Fibroblast of skin of abdomen (primary cell): ENCODE measurements at places on chromosomes 16 and 17.
A peak's percentile ranks its signal among the peaks of the same experiment; 100 is the strongest.

- DNase-seq, result no peak
Measured at GRCh38 chr16:67397036-67397801, 3.9 kb upstream of the TPPP3 start.

DNA sequence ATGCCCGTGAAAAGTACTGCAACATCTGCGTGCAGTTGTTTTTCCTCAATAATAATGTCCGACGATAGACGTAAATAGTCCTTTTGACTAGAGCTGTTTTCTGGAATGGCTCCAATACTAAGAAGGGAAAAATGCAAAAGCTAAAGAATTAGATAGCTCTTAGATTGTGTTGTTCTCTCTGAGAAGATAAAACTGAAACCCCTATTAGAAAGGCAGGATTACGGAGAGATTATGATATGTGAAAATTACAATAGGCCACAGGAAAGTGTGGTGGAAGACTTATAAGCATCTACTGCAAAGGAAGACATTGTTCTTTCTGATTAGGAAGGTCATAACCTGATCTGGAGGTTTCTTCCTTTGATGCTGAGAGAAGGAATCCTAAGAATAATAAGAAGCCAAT, 33.5 kb upstream of the KCNJ16 start:
- no peak for DNase-seq

GRCh38 chr16:55592306-55592705, 25.8 kb downstream of the CAPNS2 start:
- DNase-seq, result no peak

DNA sequence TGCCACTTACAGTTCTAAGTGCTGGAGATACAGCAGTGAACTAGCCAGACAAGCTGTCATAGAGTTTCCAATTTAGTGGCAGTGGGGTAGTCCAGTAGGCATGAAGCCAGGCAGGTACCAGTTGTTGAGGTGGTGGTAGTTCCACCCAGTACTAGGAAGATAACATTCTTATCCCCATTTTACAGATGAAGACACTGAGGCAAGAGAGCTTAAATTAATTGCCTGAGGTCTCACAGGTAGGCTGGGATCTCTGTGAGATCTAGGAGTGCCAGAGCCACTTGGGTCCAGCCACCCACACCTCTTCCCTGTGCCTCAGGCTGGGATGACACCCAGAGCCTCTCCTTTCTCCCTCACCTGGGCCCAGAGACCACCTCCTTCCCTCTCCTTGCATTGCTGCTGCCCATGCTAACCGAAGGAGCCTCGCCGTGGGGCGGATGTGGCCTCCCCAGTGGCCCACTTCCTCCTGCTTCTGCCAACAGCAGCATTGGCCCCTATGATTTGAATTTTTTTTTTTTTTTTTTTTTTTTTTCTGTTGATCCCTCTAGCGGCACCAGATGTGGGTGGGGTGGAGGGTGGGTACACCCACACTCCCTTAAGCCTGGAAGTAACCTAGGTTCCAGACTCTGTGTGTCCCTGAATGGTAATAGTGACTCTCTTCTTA, 114.0 kb downstream of the PRKCB start:
- no peak for DNase-seq

GRCh38 chr16:89099905-89100304, 6.3 kb downstream of the ACSF3 start:
- no peak for DNase-seq

DNA sequence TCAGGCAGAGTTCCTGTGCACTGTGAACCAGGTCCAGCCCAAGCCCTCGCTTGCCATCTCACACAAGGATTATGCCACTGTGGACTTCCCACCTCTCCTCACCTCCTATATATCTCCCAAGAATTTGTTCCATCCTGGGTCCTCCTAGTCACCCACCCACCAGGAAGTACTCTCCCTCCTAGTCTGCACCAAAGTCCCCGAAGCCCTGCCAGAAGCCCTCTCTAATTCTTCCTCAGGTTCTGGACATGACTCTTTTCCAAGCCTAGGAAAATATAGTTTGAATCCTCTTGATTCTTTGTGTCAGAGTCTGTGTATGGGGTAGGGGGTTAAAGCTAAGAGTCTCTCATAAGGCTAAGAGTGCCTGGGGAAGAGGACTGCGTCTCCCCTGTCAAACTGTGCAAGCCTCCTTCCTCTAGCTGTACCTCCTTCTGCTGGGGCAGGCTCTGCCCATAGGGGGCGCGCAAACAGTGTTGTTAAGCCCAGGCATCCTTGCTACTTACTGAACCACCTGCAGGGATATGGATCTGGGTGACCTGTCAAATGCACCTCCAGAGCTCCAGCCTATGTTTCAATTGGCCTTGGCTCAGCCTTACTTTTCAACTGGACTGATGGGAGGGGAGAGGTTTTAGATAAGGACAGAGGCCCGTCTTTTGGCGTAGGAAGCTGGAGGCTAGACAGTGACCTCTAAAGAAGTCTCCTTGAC, 16.6 kb upstream of the DLX4 start:
- DNase-seq, result peak; percentile 44

GRCh38 chr17:5592382-5592781, 8.1 kb upstream of the NLRP1 start:
- peak; percentile 38 for DNase-seq

DNA sequence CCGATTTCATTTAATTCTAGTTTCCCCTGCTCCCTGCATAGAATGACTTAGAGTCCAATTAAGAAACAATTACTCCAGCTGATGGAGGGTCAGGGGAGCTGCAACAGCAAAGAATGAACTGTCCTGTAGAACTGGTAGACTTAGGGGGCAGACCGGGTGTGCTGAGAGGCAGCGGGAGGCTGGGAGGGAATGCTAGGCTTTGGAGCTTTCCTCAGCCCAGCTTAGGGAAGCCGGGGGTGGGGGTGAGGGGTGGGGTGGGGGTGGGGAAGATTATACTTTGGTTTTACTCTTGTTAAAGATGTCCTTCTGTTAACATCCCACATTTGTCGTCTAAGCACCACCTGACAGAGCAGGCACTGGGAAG, 458.6 kb upstream of the ASIC2 start:
- no peak for DNase-seq

GRCh38 chr16:76276745-76277438, at the start of gene CNTNAP4:
CNTNAP4 (plus strand) TSS chr16:76277401; CDS start chr16:76277663, 262 bp downstream.
- DNase-seq, result no peak

- DNase-seq, result peak; percentile 36
Measured at GRCh38 chr16:16083421-16084156, 134.2 kb downstream of the ABCC1 start.

DNA sequence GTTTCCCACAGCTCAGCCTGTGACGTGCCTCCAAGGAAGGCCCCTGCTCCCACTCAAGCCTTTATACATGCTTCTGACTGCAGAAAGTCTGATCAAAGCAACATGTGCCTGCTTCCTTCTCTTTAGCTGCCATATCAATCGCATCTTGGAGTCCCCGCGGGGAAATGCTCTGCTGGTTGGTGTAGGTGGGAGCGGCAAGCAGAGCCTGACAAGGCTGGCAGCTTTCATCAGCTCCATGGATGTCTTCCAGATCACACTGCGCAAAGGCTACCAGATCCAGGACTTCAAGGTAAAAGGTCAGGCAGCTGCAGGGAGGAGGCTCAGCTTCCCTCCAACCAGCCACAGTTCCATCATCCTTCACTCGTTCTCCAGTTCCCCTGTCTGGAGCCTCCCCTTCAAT, 189.7 kb downstream of the ZNF18 start:
- no peak for DNase-seq

DNA sequence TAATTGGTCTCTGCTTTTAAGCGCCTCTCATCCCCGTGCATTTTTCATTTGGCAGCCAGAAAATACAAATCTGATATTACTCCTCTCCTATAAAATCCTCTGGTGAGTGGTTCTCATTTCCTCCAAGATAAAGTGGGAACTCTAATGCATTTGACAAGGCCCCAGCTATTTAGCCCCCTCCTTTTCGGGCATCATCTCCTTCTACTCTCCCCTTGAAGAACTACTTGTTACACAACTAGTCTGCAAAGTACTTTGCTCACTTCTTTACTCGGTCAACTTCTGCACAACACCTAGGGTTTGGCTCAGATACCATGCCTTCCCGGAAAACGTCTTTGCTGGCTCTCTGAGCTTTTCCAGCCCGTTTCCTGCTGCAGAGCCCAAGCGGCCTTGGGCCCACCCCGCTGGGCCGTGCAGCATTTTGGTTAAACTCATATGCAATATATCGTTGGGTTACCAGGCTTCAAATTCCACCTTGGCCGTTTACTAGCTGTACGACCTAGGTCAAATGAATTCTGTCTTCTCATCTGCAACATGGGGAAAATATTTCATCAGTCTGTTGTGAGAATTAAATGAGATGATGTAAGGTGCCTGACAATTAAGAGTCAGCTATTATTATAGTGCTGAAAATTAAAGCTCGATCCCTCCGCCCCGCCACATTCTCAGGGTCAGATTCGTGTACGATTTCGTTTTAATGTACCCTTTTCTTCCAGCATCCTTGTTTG, 883 bp upstream of the TAF15 start:
- no peak for DNase-seq

DNA sequence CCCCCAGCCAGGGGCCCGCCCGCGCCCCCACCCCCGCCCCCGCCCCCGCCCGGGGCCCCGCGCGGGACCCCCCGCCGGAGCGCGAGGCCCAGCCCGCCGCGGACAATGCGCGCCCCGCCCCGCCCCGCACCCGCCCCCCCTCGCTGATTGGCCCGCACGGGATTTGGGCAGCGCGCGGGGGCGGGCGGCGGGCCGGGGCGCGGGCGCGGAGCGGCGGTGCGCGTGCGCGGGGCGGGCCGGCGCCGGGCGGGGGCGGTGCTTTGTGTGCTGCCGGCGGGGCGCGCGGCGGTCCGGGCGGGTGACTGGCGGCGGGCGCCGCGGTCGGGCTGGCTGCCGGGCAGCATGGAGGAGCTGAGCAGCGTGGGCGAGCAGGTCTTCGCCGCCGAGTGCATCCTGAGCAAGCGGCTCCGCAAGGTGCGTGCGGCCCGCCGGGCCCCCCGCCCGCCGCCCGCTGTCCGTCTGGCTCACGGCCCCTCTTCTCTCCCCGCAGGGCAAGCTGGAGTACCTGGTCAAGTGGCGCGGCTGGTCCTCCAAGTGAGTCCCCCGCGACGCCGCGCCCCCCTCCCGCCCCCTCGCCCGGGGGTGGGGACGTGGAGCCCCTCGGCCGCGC, at the start of gene CBX2:
Gene CBX2 (plus strand): TSS at position 255 of the 610 bp plus-strand sequence. CDS start 88 bp downstream, at position 343.
- DNase-seq, result peak; percentile 80

GRCh38 chr16:15847611-15848175, 9.1 kb downstream of the MYH11 start:
- no peak for DNase-seq

DNA sequence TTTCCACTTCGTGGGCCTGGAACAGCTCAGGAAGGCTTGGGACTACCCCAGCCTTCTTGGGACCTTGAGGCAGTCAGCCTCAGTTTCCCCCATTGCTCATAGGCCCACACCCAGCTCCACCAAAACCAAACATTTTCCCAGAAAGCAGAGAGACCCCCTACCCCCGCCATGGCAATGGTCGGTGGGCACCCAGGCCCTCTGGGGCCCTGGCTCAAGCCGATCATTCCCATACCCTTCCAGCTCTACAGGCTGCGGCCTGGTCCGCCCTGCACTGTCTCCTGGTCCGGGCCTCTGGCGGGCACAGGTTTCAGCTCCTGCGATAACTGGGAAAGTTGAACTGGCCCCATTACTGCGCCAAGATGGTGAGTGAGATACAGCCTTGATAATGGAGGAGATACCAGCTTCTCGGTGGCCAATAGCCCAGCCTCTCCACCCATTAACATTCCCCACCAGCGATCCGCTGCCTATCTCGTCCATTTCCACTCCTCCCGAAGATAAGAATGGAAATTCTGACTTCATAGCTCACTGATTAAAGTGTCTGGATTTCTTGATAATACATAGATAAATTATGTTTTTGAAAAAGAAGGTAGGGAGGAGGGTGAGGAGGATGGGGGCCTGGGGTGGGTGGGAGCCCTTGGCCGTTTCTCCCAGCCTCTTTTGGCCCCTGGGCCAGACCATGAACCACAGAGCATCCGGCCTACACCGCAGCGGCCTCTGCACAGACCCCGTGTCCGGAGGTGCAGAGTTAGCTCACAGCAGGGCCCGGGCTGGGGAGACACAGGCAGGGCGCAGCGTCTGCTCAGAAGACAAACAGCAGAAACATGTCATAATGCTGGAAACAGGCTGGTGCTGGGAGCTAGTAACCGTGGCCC, 11.6 kb downstream of the ZFPM1 start:
- no peak for DNase-seq

GRCh38 chr16:25897702-25898101, 205.9 kb downstream of the HS3ST4 start:
- no peak for DNase-seq

- no peak for DNase-seq
Measured at GRCh38 chr17:2723505-2723996, 12.0 kb upstream of the CLUH start.

- DNase-seq, result no peak
Measured at GRCh38 chr16:15033309-15033707, 22.6 kb downstream of the NTAN1 start.

- DNase-seq, result peak; percentile 18
Measured at GRCh38 chr17:1078831-1079561, 82.1 kb downstream of the TIMM22 start.

GRCh38 chr17:82503094-82503727, 16.3 kb upstream of the FOXK2 start:
- no peak for DNase-seq

- DNase-seq, result no peak
Measured at GRCh38 chr16:55563797-55564196, 2.7 kb upstream of the CAPNS2 start.

- DNase-seq, result no peak
Measured at GRCh38 chr17:7222972-7223292, 3.2 kb downstream of the ACADVL start.

- DNase-seq, result peak; percentile 59
Measured at GRCh38 chr16:67936124-67936879, at the start of gene PSMB10. PSMB10 (minus strand) TSS chr16:67936850; CDS start chr16:67936749, 101 bp downstream.

DNA sequence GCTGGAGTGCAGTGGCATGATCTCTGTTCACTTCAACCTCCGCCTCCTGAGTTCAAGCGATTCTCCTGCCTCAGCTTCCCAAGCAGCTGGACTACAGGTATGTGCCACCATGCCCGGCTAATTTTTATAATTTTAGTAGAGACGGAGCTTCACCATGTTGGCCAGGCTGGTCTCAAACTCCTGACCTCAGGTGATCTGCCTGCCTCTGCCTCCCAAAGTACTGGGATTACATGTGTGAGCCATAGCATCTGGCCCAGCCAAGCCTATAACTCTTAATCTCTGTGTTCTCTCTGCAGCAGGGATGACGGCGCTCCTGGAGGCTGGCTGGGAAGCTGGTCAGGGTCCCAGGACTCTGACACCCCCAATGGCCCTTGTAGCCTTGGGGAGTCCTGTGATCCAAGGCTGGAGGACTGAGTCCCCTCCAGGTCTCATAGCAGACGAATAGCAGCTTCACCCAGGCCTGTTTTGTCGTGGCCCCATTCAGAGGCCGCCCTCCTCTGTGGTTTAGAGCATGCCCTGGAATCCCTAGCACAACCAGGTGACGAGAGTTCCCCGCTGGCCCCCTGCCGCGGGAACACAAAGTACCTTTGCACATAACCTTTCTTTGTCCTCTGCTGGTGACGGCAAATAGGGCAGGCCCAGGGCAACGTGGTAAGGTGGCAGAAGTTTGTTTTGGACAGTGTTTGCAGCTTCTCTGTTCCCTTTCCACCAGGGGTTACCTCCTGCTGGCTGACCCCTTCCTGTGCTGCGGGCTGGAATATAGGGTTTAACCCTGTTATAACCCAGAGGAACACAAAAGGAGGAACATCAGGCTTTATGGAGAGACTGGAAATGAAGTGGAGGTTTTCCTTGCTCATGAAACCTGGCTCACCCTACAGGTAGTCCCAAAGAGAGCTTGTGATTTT, 43.0 kb upstream of the TOB1 start:
- DNase-seq, result no peak

GRCh38 chr16:89039756-89040155, 53.9 kb upstream of the ACSF3 start:
- DNase-seq, result no peak
